Stimulated activated CD4-positive, alpha-beta T cell treated with anti-CD3 and anti-CD28 coated beads, Interleukin-15, amount 100 ng/mL, for 1 hour (primary cell): ENCODE measurements at places on chromosomes 11 and 22.

DNA sequence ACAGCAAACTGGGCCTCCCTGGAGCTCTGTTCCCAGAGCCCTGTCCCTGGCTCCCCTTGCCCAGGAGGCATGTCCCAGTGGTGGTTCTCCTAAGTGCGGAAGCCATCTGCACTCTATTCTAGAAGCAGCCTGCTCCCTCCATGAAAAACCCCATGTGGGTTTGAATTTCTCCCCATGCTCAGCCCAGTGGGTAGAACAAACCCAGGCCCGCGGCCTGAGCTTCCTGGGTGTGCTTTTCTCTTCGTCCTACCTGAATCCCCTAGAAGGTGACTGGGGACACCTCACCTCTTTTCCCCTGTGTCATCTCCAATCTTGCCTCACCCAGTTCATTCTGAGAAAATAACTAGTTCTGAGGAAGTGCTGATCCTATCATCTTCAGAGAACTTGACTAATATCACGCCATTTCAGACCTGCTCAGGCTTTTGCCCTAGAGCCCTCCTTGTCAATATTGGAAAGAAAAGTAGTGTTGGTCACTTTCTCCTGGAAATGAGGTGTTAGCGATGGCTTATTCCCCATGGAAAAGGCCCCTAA lies 15.9 kb downstream of the IL10RA start:
- peak; percentile 30 for DNase-seq

- DNase-seq = no peak
Measured at GRCh38 chr11:92707173-92707619, 262.3 kb upstream of the MTNR1B start.

DNA sequence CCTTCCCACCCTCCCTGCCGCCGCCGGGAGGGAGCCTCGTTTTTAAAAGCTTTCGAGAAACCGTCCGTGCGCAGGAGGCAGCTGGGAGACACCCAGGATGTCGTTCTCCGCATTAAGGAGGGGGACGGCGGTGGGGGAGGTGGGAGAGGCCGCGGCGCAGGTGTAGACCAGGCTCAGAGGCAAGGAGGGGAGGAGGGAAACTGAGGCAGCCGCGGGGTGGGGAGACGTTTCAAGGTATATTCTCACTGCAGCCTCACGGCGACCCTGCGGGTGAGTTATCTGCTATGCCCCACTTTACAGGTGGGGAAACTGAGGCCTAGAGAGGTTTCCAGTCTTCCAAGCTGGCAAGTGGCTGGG lies 42.7 kb downstream of the CYTH4 start:
- DNase-seq = no peak

- no peak for DNase-seq
Measured at GRCh38 chr11:106619320-106619990, 398.8 kb downstream of the GUCY1A2 start.

- no peak for DNase-seq
Measured at GRCh38 chr22:39592081-39593065, 21.8 kb downstream of the CACNA1I start.

- no peak for DNase-seq
Measured at GRCh38 chr11:20617346-20618005, 18.1 kb downstream of the SLC6A5 start.

DNA sequence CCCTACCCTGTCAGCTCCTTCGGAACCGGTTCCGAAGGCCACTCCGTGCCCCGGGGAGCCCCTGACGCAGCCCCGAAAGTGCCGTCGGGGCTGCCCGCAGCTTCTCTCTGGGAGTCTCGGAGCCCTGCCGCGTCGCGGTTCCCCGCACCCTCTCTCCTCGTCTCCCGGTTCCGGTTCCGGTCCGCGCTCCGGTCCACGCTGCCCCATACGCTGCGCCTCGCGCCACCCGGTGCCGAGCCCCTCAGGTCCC lies 618 bp downstream of the MTA2 start:
- peak; percentile 18 for DNase-seq

- DNase-seq = no peak
Measured at GRCh38 chr11:103295704-103296103, 186.5 kb downstream of the DYNC2H1 start.

DNA sequence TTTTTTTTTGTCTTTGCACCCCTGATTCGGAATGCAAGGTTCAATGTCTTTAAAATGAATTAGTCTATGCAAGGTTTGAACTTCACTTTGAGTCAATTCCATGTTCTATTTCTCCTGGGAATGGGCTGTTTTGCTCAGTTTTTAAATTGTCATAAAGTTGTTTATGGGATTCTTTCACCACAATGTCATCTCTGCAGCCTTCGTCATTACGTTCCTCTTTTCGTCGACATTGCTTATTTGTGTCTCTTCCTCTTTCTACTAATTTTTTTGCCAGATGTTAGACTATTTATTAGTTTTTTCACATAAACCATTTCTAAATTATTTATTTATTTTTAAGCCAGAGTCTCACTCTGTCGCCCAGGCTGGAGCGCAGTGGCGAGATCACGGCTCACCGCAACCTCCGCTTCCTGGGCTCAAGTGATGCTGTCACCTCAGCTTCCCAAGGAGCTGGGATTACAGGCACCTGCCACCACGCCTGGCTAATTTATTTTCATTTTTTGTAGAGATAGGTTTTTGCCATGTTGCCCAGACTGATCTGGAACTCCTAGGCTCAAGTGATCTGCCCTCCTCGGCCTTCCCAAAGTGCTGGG lies 7.1 kb upstream of the TNNT3 start:
- no peak for DNase-seq

DNA sequence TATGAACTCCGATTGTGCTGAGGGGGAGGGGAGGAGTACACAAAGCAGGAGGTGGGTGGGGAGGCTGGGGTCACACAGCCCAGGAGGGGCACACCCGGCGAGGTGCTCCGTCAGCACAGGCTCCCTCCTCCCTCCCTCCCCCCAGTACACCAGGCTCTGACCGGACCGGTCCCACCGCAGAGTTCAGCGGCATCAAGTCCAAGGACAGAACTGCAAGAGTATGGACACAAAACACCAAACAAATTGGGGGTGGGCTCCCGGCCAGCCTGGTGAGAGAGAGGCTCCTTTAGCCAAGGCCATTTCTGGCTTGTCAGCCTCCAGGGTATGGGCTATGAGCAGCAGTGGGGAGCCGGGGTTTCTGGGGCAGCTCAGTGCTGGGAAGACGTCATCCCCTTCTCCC lies 68.3 kb downstream of the ST3GAL4 start:
- DNase-seq = no peak

DNA sequence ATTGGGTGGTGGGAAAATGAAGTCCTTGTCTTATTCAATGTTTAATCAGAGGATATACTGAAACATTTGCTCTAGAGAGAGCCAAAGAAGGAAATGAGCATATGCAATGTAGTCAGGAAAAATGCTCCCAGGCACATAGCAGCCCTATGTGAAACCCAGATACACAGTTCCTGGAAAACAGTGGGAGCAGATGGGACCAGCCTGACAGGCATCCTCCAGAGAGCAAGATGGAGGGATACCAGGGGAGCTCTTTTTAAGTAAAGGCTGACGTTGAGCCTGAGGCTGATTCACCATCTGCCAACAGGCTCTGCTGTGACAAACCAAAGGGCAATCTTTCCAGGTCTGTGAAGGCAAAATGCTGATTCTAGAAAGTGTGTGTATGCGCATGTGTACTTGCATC lies 559.4 kb upstream of the KIRREL3 start:
- DNase-seq = no peak

GRCh38 chr11:12818333-12819015 lies 144.3 kb downstream of the TEAD1 start:
- DNase-seq = no peak

- no peak for DNase-seq
Measured at GRCh38 chr22:28883657-28883916, 215 bp downstream of the ZNRF3 start.

GRCh38 chr11:1943576-1943975 lies 3.6 kb upstream of the MRPL23 start:
- DNase-seq = no peak

DNA sequence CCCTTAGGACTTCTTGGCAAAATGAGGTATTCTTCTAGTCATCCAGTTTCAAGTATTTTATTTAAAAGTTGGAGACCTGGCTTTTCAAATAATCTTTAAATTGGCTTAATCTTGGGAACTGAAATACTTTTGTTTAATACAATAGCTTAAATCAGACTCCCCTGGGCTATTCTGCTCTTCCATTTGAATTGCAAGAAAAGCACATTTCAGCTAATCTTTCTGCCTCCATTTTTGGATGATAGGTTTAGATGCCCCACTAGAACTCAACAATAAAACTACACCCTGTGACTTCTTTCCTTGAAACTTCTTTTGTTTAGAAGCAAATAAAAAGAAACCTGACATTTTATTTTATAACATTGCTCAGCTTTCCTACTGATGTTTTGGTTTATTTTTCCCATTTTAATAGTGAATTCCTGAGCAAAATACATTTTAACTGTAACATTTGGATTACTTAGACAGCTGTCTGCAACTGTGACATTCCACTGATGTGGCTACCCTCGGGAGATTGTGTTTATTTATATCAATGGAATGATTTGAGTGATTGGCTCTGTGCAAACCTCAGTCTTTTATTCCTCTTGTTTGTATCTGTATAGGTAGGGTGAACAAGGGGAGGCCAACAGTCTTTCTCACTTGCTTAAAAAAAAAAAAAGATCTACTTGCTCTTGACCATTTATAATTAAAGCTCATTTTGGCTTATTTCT lies 1045.8 kb upstream of the CNTN5 start:
- no peak for DNase-seq

DNA sequence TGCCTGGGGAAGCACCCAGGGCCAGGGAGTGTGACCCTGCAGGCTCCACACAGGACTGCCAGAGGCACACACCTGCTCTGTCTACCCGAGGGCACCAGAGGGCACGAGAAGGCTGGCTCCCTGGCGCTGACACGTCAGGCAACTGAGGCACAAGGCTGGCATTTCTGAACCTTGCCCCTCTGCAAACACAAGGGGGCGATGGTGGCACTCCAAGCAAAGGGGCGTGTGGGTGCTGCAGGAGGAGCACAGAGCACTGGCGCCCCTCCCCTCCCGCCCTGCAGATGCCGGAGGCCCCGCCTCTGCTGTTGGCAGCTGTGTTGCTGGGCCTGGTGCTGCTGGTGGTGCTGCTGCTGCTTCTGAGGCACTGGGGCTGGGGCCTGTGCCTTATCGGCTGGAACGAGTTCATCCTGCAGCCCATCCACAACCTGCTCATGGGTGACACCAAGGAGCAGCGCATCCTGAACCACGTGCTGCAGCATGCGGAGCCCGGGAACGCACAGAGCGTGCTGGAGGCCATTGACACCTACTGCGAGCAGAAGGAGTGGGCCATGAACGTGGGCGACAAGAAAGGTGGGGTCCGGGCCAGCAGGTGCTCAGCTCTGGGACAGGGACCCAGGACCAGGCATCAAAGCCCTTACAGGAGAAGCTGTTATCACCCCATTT lies 20.8 kb upstream of the TXNRD2 start:
- DNase-seq = peak; percentile 24

DNA sequence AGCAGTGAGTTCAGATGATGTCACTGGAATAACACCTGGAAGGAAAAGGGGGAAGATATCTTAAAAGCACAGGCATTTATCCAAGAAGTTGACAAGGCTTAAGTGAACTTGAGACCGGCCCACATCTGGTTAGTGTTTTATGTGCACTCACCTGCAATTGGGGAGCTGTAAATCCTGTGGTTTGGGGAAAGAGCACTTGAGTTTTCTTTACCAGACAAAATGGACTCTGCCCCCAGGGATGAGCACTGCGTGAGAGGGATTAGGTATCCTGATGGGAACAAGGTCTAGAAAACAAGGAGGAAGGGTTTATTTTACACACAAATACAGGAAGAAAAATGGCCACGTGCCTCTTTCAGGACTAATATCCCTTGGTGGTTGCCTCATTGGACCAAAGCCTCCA lies 15.2 kb downstream of the E2F8 start:
- DNase-seq = no peak

GRCh38 chr11:107666911-107667613 lies 44.8 kb downstream of the SLN start:
- DNase-seq = no peak

DNA sequence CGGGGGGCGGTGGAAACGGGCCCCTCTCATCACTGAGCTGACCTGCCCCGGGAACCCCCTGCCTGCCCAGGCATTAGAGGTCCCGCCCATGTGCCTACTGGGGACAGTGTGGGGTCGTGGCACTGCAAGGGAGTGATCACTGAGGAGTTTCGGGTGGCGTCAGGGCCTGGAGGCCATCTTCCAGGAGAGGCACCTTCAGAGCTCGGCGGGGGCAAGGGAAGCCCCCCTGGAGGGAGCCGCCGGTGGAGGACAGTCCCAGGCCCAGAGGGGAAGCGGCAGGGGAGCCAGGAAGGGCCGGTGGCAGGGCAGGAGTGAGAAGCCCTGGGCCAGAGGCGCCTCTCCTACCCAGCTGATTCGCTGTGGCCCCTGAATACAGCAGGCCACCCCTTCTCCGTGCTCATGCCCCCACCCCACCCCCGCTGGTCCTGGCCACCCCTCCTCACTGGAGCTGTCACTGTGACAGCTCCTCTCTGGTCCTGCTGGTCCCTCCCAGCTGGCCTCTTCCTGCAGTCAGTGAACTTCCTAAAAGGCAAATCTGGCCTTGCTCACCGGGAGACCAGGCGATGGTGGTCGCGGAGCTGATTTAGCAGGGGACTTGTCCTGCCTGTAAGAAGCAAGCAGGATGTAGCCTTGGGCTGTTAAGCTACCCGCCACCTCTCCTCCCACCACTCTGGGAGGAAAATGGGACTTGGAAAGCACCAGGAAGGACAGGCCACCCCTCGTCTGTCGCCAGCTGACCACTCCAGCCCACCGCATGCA lies 2.0 kb upstream of the MAPK11 start:
- DNase-seq = no peak

GRCh38 chr11:34124885-34125668 lies 19.6 kb downstream of the NAT10 start:
- DNase-seq = no peak

GRCh38 chr11:69825037-69825834 lies 6.0 kb upstream of the FGF3 start:
- no peak for DNase-seq

DNA sequence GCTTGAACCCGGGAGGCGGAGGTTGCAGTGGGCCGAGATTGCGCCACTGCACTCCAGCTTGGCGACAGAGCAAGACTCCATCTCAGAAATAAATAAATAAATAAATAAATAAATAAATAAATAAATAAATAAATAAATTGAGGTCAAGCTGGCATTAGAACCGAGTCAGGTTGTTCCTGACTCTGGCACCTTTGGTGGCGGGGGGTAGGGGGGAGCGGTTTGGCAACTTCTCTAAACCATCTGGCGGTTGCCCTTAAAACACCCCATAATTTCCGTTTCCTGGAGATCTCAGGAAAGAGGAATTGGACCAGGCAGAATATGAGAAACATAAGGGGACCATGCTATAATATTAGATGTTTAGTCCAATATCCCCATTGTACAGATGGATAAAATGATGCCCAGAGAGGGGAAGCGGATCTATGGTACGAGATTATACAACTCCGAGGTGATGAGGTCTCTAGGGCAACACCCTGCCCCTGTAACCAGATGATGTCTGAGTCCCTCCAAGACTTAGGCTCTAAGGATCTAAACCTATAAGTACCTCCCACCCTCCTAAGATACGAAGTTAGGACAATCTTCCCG lies 785 bp downstream of the CLPB start:
- DNase-seq = no peak
